Regular cardiac myocyte (primary cell): ENCODE measurements at places on chromosomes 7 and 10. TPM values are rescaled to one million over a fixed set of nuclear protein-coding genes. Genes with fewer than 3 reads are reported as not detected.

The CNTNAP2 gene
- not detected in 2 replicates for total RNA-seq

The MBL2 gene
- not detected in 2 replicates for total RNA-seq

The GIMAP4 gene
- total RNA-seq = 0.56 and 0.58 TPM in 2 replicates

The CTAGE8 gene
- total RNA-seq = 0.19 TPM in 1 of 2 replicates, not detected in the other

The ZNF488 gene
- 0.19 TPM in 1 of 2 replicates, not detected in the other for total RNA-seq

The EPHA1 gene
- 0.58 TPM in 1 of 2 replicates, not detected in the other for total RNA-seq

The HTR5A gene
- total RNA-seq = not detected in 2 replicates

The AMPH gene
- 0.28 and 1.2 TPM in 2 replicates for total RNA-seq

The FAM25C gene
- total RNA-seq = not detected in 2 replicates

The OR2A5 gene
- total RNA-seq = not detected in 2 replicates

The PNLIPRP3 gene
- total RNA-seq = not detected in 2 replicates

The KAZALD1 gene
- total RNA-seq = 22.4 and 29.6 TPM in 2 replicates

The PLEKHS1 gene
- not detected in 2 replicates for total RNA-seq

The MAT1A gene
- not detected in 2 replicates for total RNA-seq

The SERPINE1 gene
- total RNA-seq = 2,435 and 2,576 TPM in 2 replicates

The CCDC172 gene
- total RNA-seq = not detected in 2 replicates

The AKR1E2 gene
- 14.8 and 64.8 TPM in 2 replicates for total RNA-seq

The NANOS1 gene
- 0.28 and 0.96 TPM in 2 replicates for total RNA-seq
